ENCODE measurements at places on chromosomes 4 and X.

- DNase-seq: no peak
These were observed 23.3 kb downstream of the F8A3 start for GRCh38 chrX:155434906-155435743.

- no peak for DNase-seq
These were observed 112.3 kb downstream of the NYX start for GRCh38 chrX:41559235-41560052.

- no peak for DNase-seq
These were observed 412.6 kb downstream of the IQCM start for GRCh38 chr4:149403081-149403480.

DNA sequence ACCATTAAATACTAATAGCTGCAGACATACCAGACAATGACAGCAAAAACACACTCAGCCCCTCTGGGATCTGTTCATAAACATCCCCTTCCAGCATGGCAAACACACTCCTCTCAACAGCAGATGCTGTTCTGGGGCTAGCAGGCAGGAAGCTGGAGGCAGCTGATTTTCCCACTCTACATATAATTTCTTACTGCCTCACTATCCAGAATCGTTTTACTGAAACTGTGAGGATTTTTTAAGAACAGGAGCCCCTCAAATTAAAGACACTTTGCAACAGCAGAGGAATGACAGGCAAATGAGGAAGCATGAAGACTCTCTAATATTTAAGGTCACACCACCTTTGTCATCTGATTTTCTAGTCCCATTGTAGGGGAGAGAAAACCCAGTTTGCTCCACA, 2.2 kb downstream of the MAPK10 start:
- DNase-seq: no peak

DNA sequence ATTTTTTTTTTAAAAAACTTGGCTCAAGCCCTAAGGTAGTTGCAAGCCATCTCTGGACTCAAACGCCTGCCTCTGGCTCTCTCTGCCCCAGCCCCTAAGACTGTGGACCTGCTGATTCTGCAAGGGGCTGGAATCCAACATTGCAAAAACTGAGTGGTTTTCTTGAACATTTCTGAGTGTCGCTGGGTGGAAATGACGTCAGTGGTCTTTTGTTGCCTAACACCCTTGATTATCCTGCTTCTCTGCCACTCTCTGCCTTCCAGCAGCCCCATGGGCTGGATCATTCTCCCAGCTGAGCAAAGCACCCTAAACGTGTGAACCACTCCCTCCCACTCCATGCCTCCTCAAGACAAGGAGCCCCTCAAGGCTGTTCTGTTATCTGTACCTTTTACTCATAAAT, 16.6 kb downstream of the BST1 start:
- no peak for DNase-seq

DNA sequence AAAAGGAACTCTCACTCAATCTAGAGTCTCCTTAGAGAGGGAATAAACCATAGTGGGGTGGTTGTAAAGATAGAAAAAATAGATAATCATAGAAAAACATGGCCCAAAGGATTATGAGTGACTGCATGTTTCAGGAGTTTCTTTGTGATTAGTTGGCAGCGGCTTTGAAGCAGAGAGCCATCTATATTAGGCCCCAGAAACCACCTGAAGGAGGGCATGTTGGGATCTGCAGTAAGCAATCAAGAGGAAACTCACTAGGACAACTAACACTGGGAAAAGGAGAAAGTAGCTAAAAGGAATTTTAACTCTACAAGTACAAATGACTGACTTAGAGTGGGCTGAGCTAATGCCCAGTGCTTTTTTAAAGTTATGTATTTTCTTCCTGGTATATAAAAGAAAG, 269.2 kb upstream of the NRK start:
- no peak for DNase-seq

DNA sequence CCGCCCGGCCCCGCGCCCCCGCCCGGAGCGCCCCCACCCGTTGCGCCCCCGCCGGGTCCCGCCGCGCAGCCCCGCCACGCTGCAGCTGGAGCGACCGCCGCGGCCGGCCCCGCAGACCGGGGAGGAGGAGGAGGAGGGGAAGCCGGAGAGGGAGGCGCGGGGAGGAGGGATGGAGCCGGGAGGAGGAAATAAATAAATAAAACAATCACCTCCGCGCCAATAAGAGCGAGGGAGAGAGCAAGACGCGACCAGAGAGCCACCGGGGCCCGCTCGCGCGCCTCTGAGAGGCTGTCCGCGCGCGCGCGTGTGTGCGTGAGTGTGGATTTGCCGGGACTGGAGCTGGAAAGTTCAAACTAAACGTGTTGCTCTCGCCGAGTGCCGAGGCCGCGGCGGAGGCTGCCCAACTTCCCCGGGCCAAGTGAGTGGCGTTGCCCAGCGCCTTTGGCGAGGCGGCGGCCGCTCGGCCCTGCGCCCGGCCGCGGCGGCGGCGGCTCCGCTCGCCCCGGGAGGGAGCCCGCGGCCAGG, 2184.4 kb upstream of the TENM3 start:
- no peak for DNase-seq

- no peak for DNase-seq
These were observed 43.7 kb downstream of the TSPAN5 start for GRCh38 chr4:98614662-98615061.

DNA sequence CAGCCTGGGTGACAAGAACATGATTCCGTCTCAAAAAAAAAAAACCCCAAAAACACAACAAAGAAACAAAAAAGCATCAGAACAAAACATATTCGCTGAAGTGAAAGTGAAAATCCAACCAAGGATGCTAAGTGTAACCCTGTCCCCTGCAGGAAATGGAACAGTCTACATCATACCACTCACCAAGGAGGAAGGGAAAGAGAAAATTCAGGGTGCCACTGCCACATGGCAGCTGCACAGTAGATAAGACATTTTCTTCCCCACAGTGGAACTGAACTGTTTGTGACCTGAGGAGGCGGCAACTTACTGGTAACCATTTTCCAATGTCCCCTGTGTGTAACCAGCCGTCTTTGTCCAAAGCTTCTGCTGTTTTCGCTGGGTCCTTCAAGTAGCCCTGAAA, 28.2 kb upstream of the CENPU start:
- DNase-seq: no peak

DNA sequence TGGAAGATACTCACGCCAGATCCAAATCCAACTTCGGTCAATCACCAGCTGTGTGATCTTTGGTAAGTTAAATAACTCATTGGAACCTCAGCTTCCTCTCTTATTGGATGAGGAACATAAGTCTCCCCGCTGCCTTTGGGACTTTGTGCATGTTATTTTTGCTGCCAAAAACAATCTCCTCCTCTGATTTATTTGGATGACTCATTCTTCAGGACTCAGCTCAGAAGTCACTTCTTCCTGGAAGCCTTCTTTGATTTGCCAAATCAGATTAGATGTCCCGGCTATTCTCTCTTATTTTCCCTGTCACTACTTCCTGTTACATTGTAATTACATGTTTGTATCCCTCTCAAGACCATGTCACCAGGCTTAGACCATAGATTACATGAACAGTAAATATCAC, 138.0 kb upstream of the BOD1L1 start:
- DNase-seq: no peak

Measured in ascending aorta (tissue), 2 donors.